Stimulated activated naive CD8-positive, alpha-beta T cell treated with anti-CD3 and anti-CD28 coated beads, Interleukin-15, Interleukin-2, amounts not matched to agents 100 U/mL and 50 U/mL, for 24 hours (primary cell): ENCODE measurements at places on chromosomes 1 and 21.

GRCh38 chr1:243917177-243917862 is 67.3 kb upstream of the AKT3 start:
- peak; percentile 37 for DNase-seq

GRCh38 chr1:217389895-217390294 is 241.0 kb downstream of the GPATCH2 start:
- DNase-seq = no peak

DNA sequence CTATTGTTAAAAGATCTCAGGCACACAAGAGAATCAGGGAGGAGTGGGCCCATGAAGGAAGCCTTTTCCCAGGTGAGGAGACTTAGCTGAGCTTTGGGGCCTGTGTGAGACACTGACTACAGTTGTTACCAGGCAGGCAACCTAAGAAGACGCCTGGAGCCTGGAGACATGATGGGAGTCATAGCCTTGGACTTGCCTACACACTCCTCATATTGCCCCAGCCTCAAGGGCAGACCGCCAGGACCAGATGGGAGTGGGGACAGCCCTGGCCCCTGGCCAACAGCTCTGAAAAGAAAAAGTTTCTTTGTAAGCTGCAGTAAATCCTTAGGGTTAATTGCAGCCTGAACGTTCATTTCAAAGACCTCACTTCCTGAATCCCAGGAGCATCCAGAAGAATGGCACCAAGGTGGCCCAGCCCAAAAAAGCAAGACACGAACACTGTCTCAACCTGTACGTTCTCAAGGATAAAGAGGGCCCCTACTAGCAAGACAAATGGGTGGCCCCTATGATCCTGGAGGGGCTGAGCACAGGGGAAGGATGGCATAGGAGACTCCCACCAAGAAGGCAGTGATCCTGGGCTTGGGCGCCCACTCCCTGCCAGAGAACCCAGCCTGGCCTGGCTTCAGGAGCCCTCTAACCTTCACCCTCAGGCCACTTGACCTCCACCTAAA is 33.2 kb upstream of the BTG2 start:
- DNase-seq = no peak

DNA sequence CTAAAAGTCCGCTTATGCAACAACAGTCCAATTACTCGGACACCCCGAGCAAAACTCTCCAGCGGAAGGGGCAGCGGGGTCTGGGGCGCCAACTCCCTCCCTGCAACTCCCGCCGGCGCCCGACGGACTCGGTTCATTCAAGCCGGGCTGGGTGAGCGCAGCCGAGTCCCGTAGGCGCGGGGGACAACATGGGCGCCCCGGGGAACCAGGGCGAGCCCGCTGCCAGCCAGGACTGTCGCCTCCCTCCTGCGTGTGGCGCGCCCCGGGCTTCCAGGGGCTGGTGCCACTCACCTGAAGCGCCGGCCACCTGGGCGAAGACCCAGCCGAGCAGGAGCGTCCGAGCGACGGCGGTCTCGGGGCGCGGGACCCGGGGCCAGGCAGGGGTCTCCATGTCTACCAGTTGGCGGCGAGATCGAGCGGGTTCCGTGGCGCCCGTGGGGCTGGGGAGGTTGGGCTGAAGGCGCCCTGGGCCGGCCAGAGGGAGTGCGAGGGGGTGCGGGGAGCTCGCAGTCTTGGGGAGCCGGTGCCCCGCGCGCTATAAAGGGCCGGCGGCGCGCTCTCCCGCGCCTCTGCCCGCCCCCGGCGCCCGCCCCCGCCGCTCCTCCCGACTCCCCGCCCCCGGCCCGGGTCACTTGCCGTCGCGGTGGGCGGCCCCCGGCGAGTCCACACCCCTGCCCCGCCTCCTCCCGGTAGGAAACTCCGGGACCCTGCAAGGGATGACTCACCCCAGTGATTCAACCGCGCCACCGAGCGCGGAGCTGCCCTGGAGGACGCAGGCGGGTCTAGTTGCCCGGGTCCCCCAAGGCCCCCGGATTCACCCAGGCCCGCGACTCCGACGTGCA is at the start of gene F3:
Gene F3 (minus strand): TSS at position 514 of the 842 bp plus-strand sequence. CDS start 123 bp downstream, at position 391.
- DNase-seq = peak; percentile 87

GRCh38 chr1:90114521-90115141 is 119.7 kb downstream of the ZNF326 start:
- DNase-seq = no peak

- peak; percentile 76 for DNase-seq
Observed at GRCh38 chr1:983798-984475, 2.0 kb upstream of the PERM1 start.

- peak; percentile 55 for DNase-seq
Observed at GRCh38 chr1:94045465-94046056, 75.4 kb downstream of the ABCA4 start.

DNA sequence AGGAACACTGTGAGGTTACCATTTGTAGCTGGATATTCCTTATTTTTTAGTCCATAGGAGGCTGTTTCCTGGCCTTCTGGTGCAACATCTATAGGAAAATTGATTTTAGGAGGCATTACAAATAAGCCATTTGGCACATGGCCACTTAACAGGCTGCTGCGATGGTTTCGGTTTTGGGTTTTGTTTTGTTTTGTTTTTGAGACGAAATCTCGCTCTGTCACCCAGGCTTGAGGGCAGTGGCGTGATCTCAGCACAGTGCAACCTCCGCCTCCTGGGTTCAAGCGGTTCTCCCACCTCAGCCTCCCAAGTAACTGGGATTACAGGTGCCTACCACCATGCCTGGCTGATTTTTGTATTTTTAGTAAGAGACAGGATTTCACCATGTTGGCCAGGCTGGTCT is 20.1 kb upstream of the LRRC8D start:
- DNase-seq = no peak

DNA sequence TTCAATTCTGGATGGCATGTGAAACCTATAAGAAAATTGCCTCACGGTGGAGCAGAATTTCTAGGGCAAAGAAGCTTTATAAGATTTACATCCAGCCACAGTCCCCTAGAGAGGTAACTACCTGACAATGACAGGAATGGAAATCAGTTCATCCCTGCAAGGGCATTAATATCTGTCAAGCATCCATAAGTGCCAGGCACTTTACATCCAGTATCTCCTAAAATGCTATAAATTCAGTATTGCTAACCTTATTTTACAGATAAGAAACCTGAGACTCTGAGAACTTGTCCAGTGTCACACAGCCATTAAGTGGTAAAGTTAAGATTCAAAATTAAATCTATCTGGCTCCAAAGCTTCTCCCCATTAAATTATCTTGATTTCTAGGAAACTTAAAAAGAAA is 22.3 kb downstream of the RGS13 start:
- DNase-seq = no peak

DNA sequence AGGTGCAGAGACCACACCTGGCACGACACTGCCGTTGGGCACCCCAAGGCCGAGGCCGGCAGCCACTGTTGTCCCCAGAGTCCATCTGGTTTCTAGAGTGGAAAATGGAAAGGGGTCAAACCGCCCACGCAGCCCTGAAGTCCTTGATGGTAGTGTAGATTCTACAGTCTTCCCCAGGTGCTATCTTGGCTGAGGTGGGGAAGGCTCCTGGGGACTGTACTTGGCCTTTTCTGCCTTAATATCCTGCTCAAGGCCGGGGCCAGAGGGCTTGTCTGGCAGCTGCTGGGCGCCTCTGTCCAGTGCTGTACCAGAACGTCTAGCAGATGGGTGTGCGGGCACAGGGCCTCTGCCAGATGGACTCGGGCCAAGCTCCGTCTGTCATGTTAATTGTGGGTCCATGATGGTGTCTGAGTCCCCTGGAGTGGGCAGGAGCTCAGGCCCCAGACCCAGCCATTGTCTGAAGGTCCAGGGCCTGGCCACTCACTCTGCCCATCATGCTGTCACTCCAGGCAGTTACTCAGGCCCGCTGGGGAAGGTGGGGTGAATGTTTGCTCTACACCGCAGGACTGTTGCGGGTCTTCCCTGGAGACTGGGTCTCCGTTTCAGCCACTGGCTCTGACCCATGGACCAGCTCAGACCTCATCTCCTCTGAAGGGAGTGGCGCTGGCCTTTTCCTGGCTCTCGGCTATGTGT is 161.9 kb upstream of the COL6A1 start:
- peak; percentile 18 for DNase-seq

- no peak for DNase-seq
Observed at GRCh38 chr1:183498342-183498991, 26.2 kb downstream of the SMG7 start.

- DNase-seq = no peak
Observed at GRCh38 chr1:32749771-32750170, 47.2 kb upstream of the SYNC start.

DNA sequence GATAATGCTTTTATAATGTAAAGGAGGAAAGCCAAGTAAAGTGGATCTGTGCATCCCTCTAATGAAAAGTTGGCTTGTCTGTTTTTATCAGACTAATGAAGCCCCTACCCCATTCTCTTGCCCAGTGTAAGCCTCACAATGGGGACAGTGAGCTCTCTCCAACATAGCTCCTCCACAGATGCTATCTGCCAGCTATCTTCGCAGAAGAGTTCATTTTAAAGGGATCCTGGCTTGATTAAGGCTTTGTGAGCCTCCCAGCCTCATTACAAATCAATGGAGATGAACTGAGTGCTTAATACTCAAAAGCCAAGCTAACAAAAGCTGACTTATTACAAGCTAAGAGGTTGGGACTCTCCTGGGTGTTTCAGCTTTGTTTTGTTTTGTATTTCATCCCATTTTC is 514.7 kb downstream of the NUF2 start:
- DNase-seq = no peak

DNA sequence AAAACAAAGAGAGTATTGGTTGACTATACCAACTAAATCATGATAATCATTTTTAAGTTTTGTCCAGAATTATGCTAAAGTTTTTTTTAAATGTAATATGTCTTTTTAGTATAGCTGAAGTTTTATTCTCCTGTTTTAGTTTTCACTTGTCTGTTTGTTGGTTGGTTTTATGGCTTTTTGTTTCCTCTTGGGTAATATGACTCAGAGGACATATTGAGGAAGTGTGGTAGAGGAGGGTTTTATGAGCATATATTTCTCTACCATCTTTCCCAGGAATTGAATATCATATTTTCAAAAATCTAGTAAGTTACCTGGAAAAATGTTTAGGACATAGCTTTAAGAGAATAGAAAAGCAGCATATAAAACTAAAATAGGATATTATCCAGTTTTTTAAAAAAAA is 68.6 kb upstream of the MCOLN3 start:
- no peak for DNase-seq

DNA sequence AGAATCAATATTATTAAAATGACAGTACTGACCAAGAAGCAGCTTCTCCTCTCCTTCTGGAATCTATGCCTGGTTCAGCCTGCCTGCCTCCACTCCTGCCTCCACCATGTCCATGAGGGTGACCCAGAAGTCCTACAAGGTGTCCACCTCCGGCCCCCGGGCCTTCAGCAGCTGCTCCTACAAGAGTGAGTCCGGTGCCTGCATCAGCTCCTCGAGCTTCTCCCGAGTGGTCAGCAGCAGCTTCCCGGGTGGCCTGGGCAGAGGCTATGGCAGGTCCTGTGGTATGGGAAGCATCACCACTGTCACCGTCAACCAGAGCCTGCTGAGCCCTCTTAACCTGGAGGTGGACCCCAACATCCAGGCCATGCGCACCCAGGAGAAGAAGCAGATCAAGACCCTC is 822.4 kb upstream of the NEGR1 start:
- DNase-seq = no peak

DNA sequence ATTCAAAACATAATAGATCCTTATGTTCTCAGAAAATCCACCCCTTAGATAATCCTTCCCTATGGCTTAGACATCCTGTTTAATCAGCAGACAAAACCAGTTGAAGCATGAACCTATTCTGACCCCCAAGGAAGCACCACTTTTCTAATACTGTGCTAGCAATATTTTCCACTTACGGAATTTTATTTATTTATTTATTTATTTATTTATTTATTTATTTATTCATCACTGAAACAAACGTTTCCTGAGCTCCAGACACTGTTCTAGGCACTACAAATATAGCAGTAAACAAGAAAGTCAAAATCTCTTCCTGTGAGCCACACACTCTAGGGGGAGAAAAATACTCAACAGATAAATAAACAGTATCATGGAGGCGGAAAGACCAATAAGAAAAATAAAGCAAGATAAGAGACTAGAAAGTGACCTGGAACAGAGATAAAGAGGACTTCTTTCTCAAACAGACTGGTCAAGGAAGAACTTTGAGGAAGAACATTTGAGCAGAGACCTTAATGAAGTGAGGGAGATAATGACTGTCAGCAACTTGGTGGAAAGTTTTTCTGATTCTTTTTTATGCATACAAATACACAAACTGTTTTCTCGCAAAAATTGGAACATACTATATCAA is 145.5 kb upstream of the POGK start:
- DNase-seq = no peak

- DNase-seq = no peak
Observed at GRCh38 chr1:66375125-66375524, 158.8 kb upstream of the SGIP1 start.

- DNase-seq = peak; percentile 58
Observed at GRCh38 chr1:23216771-23217420, 406 bp downstream of the HTR1D start.

GRCh38 chr1:199608414-199608813 is 419.1 kb upstream of the NR5A2 start:
- DNase-seq = no peak

- no peak for DNase-seq
Observed at GRCh38 chr1:166153525-166154314, 13.1 kb downstream of the FAM78B start.

- no peak for DNase-seq
Observed at GRCh38 chr1:1124786-1125642, 9.1 kb upstream of the C1orf159 start.

DNA sequence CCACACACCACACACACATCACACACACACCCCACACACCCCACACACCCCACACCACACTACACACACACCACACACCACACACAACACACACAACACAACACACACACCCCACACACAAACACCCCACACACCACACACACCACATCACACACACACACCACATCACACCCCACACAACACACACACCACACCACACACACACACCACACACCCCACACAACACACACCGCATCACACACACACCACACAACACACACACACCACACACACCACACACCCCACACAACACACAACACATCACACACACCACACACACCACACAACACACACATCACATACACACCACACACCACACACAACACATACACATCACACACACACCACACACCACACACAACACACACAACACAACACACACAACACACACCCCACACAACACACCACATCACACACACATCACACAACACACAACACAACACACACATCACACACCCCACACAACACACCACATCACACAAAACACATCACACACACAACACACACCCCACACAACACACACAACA is 2.4 kb downstream of the LYPD8 start:
- no peak for DNase-seq

GRCh38 chr1:173134800-173135199 is 72.3 kb downstream of the TNFSF4 start:
- DNase-seq = no peak

DNA sequence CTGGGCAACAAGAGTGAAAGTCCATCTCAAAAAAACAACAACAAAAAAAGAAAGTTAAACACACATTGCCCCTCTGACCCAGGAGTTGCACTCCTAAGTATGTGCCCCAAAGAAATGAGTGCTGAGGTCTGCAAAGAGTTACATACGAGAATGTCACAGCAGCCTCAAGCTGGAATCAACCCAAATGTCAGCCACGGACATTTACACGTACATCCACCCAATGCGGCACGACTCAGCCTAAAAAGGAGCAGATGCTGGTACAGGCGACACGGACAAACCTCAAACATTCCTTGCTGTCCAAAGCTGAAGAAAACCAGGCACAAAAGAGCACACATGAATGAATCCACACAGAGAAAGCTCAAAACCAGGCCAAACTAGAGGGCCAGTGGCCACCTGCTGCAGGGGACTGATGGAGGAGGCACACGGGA is 46.8 kb upstream of the ECE1 start:
- no peak for DNase-seq
